CD4-positive, alpha-beta T cell treated with Interleukin-17A for 4 hours (primary cell): ENCODE measurements at places on chromosomes 1 and 21.

DNA sequence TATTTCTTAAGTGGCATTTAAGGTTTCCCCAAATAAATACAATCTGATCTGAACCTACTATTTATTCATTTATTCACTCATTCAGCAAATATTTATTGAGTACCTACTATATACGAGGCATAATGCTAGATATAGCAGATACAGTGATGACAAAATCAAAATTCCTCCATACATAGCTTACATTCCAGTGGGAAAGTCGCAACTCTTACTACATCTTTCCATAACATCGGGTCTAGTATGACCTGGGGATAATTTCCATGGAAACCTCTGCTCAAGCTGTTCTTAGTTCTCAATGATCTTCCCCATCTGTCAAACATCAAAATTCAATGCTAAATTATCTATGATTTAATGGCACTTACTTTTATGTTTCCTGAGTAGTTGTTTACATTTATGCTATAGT is 70.8 kb upstream of the PRKACB start:
- DNase-seq = no peak

DNA sequence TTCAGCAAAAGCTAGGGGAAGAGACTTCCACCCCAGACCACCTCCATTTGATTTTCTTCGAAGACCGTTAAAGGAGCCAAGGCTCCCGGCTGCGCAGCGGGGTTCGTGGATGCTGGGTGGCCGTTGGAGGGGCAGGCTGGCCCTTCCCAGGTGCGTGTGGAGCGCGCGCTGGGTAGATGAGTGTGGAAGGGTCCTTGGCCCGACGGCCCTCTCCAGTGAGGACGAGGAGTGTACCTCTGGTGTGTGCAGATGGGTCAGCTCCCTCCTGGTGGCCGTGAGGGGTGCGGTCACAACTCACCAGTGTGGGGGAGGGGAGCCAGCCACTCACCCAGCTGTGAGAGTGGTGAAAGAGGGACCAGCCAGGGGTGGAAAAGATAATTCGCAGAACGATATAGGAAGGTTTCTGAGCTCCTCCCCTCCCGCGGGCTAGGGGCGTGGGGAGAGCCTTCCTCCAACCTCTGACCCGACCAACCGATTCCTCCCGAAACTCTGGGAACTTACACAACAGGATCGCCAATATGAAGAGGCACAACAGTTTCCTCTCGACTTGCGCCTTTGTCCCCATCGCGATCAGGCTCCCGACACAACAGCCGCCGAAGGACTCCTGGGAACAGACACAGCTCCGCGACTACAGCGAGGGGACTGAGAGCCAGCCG is at the start of gene F11R:
Gene F11R (minus strand): TSS at position 644 of the 656 bp plus-strand sequence. CDS start 79 bp downstream, at position 565.
- no peak for DNase-seq

- DNase-seq = no peak
These were observed 181.3 kb downstream of the KCTD3 start for GRCh38 chr1:215748431-215748830.

DNA sequence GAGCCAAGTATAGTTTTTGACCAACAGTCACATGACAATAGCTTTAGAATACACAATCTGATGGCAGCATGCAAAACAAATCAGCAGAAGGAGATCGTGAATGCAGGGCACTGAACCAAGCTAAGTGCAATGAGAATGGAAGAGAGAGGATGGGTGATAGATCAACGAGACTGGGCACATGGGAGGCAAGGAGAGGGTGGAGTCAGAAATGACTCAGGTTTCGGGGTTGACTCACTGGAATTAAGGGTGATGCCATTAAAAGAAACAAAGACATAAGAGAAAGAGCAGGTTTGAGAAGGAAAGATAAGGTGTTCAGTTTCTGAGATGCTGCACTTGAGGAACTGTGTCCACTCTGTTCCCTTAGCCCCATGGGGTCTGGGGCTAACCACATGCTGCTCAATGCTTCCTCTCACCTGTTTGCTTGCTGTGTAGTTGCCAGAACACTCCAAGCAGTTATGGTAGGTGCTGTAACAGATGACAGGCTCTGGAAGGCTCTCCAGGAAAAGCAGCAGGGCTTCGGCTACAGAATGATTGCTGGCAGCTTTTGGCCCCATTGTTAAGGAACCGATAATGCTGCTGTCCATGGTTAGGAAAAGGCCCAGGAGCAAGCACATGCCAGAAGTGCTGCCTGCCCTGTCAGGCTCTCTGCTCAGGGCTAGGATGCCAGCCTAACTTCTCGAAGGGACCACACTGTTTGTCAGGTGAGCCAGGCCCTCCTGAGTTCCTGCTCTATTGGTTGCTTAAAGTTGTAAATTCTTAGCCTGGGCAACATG is 6.1 kb upstream of the MTF1 start:
- no peak for DNase-seq

- no peak for DNase-seq
These were observed 852.4 kb upstream of the ADAMTS5 start for GRCh38 chr21:27819299-27819698.

DNA sequence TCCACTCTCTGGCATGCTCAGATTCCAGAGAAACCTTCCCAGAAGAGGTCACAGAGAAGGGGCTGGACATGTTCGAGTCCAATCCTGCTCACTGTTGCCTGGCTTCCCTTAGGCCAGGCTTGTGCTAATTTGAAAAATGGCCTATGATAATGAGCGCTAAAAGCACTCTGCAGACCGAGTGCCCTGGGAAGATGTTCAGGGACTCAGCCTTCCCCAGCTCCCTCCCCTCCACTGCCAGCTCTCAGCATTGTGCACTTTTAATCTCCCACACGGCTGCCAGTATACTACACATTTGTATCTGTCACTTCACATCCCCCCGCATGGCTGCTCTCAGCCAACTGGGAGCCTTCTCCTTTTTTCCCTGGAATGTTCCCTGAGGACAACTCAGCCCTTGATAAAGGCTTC is 24.1 kb downstream of the FAM163A start:
- DNase-seq = no peak

GRCh38 chr1:56872597-56872996 is 18.0 kb downstream of the C8A start:
- no peak for DNase-seq

DNA sequence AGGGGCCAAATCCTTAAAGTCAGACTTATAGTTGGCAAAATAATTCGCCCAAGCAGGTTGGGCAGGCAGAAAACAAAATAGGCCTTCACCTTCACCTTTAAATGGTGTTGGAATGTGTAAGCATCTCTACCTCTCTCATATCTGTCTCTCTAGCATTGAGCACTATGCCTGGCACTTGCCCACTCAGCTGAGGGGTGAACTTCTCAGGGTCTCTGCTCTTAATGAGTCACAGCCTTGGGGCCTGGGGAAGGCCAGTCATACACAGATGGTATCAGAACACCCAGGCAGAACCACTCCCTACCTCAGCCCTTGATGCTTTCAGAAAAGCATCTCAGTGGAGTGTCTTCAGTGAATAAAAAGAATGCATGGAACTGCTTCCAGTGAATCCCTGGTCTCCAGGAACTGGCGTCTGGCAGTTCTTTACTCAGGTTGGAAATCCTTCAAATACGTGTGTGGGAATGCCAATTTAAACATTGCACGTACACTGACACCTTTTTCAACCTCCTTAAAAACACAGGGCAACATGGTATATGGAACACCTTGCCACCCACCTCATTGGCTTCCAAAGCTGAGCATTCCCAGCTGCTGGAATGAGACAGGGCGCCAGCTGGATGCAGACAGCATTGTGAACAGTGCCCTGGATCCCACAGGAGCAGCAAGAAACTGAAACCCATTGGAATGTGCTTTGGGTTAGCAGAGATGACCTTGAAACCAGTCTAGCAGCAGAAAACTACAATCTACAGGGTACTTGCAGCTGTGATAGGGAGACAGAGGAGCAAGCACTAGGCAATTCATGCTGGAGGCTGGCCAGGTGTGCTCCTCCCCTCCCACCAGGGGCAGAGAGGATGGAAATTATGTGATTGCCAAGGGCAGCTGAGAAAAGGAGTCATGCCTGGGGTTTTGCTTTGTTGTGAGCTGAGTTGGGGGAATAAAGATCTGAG is 30.0 kb downstream of the ZNF697 start:
- no peak for DNase-seq

- DNase-seq = no peak
These were observed 69.0 kb upstream of the SPAG17 start for GRCh38 chr1:118254001-118254400.

- peak; percentile 86 for DNase-seq
These were observed 87.9 kb downstream of the CDC14A start for GRCh38 chr1:100440075-100440809.

DNA sequence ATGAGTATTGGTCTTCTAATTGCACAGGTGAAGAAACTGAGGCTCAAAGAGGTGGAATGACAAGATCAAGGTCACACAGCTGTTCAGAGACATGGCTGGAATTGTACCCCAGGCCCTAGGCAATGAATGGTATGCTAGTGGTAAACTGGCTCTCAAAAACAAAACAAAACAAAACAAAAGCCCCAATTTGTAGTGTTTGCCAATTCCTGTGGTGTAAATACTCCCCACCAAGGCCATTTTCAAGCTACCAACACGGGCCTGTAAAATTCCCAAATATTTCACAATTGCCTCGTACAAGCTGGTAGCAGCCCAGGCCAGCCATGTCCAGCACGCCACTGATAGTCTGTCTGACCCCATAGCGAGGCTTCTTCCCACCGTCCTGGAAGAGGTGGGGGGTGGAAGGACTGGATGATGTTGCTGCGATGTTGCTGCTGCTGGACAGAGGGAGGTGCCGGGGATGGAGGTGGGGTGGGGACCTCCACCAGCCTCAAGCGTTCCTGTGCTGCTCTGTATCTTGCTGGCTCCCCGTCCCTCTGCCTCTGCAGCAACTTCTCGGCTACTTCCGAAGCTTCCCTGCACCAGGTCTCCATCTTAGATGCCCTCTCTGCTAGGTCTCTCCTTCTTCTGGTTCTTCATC is 62.2 kb upstream of the RUNX3 start:
- DNase-seq = peak; percentile 47

DNA sequence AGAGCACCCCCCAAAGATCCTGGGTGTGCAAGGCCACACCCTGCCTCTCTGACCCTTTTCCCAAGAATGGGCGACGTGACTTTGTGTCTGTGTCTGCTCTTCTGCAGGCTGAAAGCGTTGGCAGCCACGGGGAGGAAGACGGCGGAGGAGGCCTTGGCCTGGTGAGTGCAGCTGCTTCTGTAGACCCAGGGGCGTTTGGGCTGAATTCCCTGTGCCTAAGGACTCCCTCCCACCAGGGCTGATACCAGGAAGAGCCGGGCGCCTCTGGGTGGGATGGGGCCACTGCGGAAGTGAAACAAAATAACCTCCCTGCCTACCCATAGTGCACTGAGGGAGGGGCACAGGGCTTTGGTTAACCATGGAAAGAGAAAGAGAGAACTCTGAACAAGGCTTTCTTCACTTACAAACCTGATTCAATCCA is 2.5 kb downstream of the UBASH3A start:
- peak; percentile 65 for DNase-seq

DNA sequence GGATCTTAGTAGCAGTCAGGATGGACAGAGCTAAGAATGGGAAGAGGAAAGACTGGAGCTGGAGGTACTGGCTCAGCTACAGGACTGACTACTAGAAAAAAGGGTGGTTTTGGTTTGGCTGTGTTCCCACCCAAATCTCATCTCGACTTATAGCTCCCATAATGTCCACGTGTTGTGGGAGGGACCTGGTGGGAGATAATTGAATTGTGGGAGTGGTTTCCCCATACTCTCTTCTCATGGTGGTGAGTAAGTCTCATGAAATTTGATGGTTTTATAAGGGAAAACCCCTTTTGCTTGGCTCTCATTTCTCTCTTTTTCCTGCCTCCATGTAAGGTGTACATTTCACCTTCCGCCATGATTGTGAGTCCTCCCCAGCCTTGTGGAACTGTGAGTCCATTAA is 466.5 kb upstream of the DEPDC1 start:
- DNase-seq = no peak

- DNase-seq = no peak
These were observed 7.5 kb upstream of the ZNF436 start for GRCh38 chr1:23376890-23377811.

GRCh38 chr1:79043506-79043905 is 37.0 kb upstream of the ADGRL4 start:
- no peak for DNase-seq

DNA sequence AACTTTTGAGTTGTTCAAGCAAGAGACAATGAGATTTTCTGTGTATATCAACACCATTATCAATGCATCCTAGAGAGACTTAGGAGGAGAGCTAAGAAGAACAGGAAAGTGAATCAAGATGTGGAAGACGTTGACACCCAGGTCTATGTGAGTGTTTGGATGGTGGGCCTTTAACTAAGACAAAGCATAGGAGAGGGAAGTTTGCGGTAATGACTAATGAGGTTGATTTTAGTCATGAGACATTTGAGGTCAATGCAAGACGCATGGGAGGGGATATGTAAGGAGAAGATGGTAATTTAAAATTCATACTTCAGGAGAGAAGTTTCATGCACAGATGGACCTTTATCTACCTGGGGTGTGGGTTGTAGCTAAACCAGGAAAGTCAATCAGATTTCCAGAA is 269.6 kb downstream of the VAV3 start:
- no peak for DNase-seq

DNA sequence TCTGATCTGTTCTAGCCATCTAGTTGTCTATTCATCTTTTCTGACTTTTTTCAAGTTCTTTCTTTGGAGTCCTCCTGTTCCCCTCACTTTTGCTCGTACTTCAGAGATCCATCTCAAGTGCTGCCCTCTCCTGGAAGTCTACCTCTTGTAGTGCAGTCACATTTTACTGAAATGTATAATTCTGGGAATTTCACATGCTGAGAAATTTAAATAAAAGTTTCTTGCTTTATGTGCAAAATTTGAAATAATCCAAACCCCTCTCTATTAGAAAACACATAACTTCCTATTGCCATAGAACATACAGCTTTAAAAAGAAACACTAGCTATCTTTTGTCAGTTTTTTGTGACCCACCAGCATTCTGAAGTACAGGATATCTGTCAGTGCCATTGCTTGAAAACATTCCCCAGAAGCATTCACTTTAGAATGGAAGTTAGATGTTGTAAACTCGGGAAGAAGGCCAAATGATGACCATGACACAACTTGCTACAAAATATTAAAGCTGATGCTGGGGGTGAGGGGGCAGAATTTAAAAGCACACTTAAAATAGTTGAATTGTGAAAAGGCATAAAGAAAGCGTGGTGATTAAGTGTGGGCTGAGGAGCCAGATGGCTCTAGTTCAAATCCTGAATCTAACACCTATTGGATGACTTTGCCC is 22.0 kb downstream of the RLF start:
- peak; percentile 32 for DNase-seq

DNA sequence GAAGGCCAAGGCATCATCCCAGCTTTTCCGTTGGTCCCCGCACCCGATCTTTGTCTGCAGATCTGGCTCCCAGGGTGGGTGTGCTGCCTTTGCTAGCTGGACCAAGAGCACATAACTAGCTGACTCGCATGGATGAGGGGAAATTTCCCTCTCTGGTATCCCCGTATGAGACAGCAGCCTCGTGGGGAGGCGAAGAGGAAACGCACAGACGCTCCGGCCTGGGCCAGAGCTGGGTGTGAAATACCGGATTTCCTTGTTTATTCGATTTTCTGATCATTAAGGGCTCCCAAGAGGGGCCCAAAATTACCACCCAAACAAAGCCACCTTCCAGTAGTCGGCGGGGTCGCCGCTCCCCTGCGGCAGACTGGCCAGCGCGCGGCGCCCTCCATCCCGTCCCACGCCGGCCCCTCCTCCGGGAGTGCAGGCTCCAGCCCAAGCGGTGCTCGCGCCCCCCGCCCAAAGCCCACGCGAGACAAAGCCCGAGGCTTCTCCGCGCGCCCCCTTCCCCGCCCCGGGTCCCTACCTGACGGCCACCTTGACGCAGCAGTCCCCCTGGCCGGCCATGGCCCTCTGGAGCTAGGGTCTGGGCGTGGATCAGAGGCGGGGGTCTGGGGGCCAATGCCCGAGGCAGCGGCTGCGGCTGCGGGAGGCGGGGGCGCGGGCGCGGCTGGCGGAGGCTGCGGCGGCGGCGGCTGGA is 546 bp downstream of the KIF21B start:
- peak; percentile 58 for DNase-seq

GRCh38 chr1:46592823-46593222 is 11.2 kb downstream of the MKNK1 start:
- DNase-seq = no peak
